ENCODE measurements at places on chromosomes 12 and 14.

DNA sequence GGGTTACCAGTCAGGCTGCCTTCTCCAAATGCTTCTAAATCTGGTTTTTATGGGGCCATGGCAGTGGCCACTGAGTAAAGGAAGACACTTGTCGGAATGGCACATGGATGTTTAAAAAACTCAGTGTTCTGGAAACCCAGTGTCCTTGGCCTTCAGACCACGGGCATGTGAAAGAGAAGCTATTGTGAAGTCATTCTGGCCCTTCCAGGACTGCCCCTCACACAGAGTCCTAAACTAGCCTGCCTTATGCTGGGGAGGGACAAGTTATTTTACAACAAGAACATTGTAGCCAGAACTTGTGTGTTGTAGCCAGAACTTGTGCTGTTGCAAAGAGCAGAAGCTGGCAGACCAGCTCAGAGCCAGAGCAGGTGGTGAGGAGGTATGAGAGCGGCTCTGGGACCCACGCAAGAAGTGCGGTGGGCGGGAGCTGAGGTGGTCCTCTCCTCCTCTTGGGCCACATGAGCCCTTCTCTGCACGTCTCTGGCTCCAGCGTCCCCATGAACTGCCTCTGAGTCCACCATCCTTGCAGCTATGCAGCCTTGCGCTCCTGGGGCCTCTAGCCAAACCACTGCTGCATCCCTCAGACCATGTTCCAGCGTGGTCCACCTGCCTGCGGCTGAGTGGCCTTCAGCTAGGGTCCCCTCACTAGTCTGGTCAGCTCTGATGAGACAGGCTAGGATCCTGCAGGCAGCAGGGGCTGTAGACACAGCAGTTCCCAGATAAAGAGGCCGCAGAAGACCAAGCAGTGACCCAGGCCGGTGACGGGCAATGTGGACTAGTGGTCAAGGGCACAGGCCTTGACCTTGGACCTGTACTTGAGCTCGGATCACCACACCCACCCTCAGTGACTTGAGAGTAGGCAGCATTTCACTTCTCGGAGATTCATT is 32.5 kb downstream of the MMAB start:
- DNase-seq, result no peak

DNA sequence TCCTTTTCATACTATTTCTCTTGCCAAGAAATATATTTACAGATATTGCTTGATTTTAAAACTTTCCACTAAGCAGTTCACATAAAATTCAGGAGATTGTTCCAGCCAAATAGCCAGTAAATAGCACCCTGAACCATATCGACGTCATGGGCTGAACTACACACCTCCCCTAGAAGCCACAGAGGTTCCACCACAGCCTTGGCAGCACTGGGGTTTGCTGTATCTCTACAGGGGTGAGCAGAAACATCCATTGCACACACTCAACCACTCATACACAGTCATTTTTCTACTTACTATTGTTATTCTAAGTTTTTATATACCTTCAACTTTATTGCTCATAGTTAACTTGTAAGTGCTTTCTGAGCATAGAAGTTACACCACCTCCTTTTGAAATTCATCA is 8.1 kb upstream of the EIF2S3B start:
- DNase-seq, result peak; percentile 43

- no peak for DNase-seq
These were observed 5.6 kb upstream of the SPATA7 start for GRCh38 chr14:88379706-88380343.

DNA sequence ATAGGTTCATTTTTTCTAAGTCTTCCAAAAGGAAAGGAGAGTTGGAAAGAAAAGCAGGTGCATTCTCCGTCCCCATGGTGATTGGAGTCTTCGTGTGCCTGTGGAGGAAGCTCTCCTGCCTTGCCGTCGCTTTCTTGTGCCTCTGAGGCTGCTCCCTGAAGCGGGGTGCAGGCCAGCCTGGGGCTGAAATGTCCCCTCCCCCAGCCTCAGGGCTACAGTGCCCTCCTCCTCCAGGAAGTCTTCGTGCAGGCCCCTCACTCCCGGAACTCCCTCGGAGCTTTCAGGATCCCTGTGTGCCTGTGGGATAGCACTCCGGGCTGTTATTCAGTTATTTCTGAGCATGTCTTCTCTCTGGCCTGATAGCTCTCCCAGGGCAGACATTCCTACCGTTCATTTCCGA is 569.2 kb downstream of the VRK1 start:
- no peak for DNase-seq

DNA sequence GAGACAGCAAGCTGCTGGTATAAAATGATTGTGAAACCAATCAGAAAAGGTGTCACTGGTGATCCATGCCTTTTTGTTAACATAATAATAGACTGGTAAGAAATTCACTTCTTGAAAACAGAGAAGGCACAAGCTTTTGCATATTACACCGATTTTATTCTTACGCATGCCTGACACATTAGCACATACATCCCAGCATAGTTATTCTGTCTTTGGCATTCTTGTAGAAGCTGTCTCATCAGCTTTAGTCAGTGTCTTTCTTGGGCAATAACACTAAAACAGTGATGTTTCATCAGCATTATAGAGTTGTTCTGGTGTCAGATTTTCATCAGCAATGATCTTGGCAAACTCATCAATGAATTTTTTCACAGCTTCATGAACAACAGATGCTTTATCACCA is 283.4 kb upstream of the TMTC1 start:
- no peak for DNase-seq

DNA sequence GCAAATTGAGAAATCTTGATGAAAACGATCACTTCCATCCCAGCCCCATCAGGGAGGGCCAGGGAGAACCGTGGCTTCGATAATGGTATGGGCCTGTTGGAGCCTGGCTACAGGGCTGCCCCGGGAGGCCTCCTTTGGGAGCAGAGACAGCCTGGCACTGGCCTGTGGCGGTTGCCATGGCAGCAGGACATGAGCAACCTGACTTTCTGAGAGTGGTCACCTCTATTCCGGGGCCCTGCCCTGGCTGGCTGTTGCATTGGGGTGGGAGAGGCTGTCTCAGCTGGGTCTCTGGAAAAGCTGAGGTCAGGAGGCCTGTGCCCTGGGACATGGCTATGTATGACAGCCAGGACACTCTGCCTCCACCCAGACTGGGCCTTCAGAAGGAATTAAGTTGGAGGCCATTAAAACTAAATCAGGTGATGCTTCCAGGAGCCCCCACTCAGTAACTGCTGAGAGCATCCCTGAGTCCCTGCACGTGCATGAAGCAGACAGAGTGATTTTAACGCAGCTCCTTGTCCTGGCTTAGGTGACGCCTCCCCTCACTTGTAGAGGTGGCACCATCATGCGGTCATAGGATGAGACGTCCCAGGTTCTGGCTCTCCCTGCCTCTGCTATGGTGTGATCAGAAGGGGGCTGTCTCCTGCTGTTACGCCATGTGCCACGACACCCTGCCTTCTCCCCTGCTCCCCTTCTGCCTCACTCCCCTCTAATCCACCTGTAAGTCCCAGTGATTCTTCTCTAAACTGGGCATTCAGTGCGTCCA is 126.3 kb downstream of the SLC25A47 start:
- no peak for DNase-seq

DNA sequence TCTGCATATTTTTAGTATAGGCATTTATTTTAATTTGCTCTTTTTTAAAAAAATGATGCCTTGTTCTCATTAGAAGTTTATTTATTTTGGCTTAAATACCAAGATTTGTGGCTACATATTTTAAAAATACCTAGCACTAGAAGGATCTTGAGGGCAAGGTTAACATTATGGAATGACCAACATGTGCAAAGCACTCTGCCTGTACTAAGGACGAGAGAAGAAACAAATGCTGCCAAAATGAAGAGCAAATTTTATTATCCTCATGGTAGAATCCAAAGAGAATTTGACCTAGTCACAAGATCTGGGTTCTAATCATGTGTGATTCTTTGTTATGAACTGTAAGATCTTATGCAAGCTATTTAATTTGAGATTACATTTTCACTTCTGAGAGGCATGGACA is 2.8 kb downstream of the CAND1 start:
- no peak for DNase-seq

DNA sequence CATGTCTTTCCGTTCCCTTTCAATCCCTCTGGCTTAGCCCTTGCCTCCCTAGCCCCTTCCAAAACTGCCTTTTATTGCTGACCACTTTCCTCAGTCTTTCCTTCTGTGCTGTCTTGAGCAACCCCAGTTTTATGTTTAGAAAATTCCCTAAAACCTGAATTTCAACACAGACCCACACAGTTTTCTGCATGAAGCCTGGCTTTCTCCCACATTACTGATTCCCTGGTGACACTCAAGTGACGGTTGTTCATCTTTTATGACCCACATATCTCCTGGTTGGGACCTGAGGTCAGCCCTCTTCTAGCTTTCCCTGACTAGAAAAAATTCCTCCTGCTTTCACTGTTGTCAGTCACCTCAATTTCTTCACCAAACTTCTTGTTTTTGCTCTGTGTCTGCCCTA is 21.0 kb downstream of the FGD4 start:
- no peak for DNase-seq

GRCh38 chr12:91567100-91567485 is 384.5 kb upstream of the DCN start:
- no peak for DNase-seq

DNA sequence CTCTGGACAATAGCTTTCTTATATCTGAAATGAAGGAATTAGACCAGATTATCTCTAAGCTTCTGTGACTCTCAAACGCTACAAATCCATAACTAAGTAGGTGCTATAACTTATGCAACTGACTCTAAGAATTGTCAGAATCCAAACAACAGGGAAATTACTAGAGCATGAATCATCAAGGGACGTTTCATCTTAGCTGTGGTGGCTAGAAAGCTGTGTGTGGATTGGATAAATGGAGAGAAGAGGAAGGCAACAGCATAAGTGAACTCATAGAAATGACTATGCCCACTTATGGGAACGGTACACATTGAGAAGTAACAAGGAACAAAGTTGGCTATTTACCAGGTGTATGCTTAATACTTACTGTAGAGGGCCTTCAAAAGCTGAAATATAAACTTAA is 96.0 kb upstream of the NEDD1 start:
- no peak for DNase-seq

DNA sequence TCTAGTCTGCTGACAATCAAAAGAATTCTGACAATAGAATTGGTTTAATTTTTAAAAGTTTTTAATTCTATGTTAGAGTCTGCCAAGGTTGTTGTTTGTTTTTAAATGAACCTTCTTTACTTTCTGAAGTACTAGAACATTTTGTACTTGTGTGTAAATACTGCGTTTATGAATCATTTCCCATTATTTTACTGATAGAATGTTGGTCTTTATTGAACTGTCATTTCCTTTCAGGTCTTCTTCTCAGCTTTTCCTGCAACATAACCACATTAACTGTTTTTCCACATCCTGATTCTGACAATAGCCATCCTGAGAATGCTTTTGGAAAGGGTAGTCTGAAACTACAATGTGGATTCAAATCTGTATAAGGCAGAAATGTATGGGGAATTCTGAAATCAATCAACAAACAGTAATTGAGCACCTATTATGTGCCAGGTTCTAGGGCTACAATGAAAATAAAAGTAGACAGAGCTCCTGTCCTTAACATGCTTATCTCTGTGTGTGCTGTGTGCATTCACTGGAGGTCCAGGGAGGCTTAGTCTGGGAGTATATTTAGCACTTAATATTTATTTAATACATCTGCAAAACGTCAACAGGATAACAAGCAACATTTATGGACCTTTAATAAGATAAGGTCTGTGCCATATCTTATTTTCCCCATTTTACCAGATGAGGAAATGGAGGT is 73.1 kb upstream of the SLC38A2 start:
- no peak for DNase-seq

GRCh38 chr12:91380631-91381030 is 198.0 kb upstream of the DCN start:
- no peak for DNase-seq

DNA sequence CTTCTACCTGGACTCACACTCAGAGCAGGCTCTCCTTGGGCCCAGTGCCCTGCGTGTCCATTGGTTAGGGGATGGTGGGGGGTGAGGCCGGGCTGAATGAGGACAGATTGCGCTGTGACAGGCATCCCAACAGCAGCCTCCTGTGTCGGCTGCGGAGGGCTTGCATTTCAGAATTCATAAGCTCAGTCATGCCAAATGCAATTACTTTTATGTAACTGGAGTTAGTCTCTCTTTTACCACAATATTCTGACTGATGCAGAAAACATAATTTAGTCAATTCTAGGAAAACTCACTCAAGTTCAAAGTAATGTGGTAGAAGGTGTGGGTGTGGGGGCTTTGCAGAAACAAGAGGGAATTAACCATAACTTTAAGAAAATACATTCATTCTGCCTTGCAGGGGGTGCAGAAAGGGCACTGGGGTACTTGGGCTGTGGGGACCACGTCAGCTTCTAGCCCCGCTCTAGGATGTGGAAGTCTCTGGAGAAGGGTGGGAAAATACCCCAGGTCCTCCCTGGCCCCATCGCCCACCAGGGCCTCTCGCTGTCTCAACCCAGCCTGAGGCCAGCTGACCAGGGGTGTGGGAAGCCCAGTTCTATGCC is 257.7 kb downstream of the ADGRD1 start:
- no peak for DNase-seq

DNA sequence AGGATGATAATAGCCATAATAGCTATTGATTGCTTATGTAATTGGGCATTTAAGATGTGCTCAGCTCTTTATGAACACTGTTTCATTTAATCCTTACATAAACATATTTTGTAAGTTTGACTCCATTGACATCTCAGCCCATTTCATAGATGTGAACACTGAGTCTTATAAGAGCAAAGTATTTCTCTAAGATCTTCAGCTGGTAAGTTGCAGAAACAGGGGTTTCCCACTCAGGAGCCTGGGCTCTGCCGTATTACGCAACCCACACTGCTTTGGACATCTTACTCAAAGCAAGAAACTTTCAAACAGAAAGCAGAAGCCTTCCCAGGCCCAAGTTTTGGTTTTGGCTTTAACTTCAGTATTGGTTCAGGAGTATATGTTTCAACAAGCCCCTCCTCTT is 705.1 kb downstream of the MED13L start:
- no peak for DNase-seq

DNA sequence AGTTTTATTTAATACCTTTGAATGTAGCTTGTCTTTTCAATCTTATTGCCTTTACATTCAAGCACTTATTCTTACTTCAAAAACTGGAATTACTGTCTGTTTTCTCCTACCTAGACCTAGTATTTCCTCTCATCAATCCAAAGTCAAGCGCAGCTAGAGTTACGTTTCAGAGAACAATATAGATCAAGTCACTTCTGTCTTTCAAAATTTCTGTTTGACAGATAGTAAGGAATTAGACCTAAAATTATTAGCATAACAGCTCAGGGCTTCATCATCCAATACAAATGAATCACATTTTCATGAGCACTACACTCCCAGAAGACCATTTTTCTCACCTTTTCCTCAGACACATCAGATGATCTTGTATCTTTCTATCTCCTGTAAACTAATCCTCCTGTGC is 170.6 kb downstream of the CCDC59 start:
- DNase-seq, result no peak

DNA sequence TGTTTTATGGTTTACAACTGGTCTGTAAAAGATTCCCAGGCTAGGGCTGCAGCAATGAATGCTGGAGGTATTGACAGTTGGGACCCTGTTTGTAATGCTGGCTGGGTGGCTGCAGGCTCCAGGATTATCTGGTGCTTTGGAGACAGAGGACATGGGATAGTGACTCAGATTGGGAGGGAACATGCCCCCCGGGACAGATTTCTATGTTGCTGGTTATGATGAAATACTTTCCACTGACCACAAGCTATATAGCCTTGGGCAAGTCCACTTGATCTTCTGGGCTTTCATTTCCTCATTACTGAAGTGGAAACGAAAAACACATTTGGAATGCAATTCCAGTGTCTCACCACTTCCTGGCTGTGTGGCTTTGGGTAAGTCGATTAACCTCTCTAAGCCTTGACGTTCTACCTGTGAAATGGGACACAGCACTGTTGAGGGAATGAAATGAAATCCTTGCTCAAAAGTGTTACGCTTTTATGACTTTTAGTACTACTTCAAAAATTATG is 6.3 kb upstream of the TPCN1 start:
- DNase-seq, result no peak

GRCh38 chr14:23566778-23567185 is 809 bp downstream of the AP1G2 start:
- DNase-seq, result no peak

Measured in T-cell (primary cell).